Activated CD4-positive, alpha-beta T cell treated with anti-CD3 and anti-CD28 coated beads for 1 hour (primary cell): ENCODE measurements at places on chromosomes 7 and 10.

- no peak for DNase-seq
Measured at GRCh38 chr7:66301737-66302136, 96.6 kb downstream of the TPST1 start.

- DNase-seq = no peak
Measured at GRCh38 chr7:148620749-148621359, 30.3 kb downstream of the C7orf33 start.

DNA sequence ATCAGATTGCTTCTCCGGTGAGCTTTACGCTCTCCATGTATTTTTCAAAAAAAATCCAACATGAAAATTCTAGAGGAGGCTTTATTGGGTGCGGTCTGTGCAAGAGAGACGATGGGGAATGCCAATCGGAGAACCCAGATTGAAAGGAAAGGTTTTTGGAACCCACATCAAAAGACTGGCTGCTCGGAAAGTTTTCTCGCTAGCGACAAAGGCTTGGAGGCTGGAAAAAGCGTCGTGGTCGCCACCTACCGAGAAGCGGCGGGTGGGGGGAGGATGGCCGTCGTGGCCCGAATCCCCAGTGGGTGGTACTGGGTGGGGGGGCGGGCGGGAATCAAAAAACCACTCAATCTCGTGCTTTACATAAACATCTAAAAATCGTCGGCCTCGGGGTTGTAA, 1.1 kb upstream of the GTF2I start:
- DNase-seq = peak; percentile 55

DNA sequence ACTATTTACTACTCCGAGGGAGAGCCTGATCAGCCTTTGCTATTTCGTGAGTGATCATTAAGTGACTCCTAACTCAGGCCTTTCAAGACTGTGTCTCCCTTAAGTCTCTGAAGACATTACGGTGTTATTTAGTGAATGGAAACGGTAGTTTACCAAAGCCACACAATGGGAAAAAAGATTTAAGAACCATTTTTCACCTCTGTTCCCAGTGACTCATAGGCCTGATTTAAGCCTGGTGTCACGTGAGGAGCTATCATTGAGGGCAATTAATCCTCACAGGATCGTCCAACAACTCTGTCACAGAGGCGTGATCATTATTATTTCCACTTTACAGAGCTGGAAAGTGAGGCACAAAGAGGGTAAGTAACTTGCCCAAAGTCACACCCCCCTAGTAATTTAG, 20.3 kb downstream of the C10orf90 start:
- no peak for DNase-seq

GRCh38 chr7:42624471-42624870, 287.4 kb downstream of the C7orf25 start:
- DNase-seq = no peak

- no peak for DNase-seq
Measured at GRCh38 chr10:73439055-73439454, 5.7 kb upstream of the MSS51 start.

DNA sequence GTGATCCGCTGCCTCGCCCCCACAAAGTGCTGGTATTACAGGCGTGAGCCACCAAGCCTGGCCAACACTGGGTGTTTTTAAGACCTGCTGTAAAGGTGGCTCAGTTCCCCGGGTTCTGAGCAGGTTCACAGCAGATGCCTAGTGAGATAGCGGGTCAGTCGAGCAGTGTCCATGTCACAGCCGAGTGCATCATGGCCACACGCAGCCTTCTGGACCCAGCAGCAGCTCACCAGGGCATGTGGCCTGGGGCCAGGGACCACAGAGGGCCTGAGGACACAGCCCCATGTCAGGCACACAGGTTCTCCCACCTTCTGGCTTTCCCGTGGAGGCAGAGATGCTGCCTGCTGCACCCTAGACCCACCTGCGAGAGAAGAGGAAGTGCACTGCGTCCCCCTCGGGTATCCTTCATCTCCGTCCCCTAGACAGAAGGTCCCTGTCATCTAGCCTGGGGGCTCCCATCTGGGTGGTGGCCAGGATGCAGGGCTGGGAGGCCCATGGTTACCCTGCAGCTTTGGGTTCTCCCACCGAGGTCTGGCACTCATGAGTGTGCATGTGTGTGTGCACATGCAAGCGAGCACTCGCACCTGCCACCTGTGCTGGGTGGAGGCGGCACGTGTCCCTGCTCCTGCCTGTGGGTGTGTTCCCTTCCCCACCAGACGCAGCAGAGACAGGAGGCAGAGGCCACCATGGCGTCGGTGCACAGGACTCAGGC, 98.6 kb downstream of the NKX6-2 start:
- DNase-seq = no peak

DNA sequence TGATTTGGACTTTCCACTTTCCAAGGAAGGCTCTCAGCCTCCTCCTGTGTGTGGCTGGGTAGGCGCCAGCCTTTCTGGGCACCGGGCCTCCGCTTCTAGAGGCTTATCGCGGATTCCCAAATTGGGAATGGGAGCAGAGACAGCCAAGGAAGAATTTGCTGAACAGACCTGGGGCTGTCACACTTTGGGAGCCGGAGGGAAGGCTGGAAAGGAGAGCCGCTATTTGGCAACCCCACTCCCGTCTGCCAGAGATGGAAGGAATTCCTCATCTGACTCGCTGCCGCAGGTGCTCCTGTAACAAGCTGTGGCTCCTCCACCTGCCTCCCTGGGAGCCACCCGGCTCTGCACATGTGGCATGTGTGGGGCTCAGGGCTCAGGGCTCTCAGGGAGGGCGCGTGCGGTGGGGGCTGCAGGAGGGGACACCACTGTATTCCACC, 50.8 kb upstream of the ECHDC3 start:
- DNase-seq = no peak

DNA sequence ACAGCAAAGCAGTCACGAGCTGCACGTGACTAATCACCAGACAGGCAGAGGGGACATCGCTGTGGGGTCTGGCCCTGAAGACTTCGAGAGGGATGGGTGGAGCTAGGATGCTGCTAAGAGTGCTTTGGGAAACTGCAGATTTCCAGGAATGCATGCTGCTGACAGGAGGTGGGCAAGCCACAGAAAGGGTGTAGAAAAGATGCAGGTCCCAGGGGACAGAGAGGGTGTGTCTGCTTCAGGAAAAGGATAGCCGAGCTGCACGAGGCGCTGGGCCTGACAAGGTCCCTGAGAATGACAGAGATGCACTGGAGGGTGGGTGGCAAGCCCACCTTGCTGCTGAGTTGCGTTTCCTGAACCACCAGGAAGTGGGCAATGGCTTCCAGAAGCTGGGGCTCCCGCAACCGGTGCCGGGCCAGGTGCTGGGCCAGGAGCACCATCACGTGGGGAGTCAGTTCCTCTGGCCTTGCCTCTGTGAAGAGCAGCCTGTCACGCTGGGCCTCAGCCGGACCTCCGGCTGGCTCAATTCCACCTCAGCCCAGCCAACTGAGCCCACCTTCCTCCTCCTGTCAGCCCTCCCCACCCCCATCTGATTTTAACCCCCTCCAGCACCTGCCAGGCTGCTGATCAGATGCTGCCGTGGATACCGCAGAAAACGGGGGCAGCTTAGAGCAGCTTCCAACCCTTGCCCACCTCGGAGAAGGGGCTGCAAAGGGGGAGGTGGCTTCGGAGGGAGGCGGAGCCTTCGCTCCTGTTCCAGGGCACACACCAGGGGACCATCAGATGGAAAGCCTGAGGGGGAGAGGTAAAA, 2.2 kb downstream of the FASTK start:
- no peak for DNase-seq

DNA sequence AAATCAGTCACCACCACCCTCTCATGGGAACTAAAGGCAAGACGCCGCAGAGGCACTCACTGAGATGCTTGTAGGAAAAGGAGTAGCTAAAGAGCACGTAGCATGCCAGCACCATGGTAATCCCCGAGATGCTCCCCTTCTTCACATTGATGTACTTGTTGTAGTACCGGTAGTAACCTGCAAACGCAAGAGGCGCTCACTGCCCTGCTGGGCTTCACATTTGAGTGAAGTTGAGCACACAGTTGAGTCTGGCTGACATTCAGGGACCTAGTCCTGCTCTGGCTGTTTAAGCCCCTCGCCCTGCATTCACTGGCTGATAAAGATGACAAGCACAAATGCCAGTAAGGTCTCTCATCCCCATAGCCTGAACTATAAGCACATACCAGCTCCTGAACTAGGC, 6.9 kb downstream of the ATP5MF start:
- DNase-seq = no peak

DNA sequence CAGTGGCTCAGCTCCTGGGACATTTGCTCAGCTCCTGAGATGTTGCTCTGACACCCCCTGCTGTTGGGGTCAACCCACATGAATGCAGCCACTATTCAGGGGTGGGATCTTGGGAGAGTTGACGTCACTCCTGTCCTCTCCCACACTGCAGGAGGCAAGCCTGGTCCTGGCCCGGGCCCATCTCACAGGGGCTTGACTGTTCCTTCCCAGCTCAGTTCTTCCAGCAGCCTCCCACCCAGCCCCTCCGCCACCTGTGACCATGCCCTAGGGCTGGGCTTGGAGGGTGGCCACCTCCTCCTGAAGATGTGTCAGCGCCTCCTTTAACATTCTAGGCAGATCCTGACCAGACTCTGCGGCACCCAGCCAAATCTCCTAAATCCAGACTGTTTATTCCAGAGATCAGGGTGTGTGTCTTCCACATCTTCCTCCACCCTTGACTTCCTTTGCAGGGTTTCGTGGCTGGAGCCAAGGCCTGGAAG, 19.1 kb upstream of the OPALIN start:
- no peak for DNase-seq

- no peak for DNase-seq
Measured at GRCh38 chr10:31650010-31650409, 278.6 kb downstream of the ARHGAP12 start.

GRCh38 chr7:30240106-30240800, 44.1 kb upstream of the ZNRF2 start:
- DNase-seq = no peak

GRCh38 chr10:102452672-102453340, 1.5 kb upstream of the C10orf95 start:
- DNase-seq = no peak

- no peak for DNase-seq
Measured at GRCh38 chr7:45028920-45029344, 28.9 kb downstream of the CCM2 start.
